ENCODE measurements at places on chromosomes 6 and 20.

DNA sequence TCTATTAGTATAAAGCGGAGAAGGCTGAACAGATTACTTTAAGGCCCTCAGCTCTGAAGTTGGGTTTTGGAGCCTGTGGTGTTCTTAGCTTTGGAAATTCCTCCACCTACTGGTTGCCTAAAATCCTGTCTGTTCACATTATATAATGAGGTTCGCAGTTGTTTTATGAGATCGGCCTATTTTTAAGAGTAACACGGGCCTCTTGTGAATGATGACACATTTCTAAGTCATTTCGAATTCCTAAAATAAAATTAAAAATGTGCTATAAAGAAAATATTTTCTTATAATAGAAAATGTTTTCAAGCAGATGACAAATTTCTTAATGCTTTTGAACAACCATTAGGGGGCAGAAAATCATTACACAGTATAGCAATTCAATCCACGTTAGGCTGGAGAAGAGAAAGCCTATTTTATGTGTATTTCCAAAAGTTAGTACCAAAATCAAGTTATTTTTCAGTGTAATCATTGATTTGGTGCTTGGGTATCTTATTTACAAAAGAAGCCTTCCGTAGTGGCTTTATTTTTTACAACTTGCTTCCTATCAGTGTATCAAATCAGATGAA is 15.8 kb upstream of the FAM8A1 start:
- DNase-seq: peak; percentile 88

GRCh38 chr6:165847407-165848085 is 184.5 kb upstream of the PDE10A start:
- DNase-seq: no peak

DNA sequence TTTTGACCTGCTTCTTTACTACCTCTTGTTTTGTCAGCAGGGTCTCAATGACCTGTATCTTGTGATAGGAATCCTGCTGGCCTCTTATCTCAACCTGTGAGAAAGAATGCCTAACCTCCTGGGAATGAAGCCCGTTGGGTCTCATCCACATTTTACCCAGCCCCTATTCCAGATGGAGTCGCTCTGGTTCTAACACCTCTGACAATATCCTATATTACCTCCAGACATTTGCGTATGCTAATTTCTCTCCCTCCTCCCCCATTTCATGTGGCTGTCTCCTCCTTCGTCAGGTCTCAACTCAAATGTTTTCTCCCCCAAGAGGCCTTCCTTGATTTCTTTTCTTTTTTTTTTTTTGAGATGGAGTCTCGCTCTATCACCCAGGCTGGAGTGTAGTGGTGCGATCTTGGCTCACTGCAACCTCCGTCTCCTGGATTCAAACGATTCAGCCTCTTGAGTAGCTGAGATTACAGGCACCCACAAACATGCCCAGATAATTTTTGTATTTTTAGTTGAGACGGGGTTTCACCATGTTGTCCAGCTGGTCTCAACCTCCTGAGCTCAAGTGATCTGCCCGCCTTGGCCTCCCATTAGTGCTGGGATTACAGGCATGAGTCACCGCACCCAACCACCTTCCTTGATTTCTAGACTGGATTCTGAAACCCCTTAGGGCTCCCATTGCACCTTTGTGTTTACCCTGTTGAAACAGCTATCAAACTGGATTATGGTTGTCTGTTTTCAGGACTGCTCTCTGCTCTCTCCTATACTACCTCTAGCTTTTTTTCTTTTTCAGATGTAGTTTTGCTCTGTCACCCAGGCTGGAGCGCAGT is 49.5 kb upstream of the B4GALT5 start:
- no peak for DNase-seq

DNA sequence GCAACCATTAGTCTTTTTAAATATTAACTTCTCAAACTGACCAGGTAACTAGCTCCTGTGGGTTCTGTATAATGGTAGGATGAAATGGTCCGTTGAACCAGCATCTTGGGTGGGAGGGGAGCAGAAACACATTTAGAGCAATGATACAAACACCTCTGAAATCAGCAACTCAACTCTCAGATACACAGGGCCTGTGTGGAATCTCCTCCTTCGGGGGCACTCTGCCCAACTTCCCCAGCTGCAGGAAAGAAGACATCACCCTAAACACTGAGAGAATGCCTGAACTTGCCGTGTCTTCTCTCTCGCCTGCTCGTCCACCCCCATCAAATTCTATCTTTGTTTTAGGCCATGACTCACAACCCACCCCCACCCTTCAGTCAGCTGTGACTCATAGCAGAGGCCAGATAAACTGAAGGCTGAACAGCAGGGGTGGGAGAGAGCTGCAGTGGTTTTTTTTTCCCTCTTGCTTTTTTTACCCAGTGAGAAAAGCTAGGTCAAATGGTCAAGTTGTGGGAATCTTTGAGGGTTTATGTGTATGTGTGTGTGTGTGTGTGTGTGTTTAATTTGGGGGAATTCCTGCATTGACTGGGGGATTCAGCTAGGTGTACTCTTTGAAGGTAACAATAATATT is 593.4 kb upstream of the JAG1 start:
- peak; percentile 98 for DNase-seq

DNA sequence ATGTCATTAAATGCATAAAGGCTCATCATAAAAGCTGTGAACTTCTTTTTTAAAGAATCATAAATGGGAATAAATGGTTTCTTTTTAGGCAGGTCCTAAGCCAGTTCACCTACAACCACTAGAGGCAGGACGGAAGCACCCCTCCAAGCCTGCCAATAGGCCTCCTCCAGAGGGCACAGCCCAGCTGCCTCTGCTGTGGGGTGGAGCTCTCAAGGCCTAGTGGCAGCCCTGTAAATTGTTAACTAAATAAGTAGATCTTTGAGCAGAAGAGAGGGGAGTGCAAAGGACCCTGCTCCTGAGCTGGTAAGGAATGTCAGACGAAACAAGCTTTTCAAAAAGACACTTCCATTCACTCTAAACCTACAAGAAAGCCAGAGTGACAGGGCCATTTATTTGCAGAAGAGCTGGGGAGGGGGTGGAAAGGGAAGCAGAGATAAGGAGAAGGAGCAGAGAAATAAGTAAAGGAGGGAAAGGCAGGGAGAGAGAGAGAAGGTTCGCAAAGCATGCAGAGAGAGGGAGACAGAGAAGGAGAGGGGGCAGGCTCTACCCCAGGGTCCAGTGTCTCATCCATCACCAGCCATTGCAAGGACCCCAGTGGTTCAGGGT is 18.0 kb upstream of the MAFB start:
- DNase-seq: no peak

- DNase-seq: no peak
Measured at GRCh38 chr6:111031151-111031550, 49.3 kb downstream of the RPF2 start.

DNA sequence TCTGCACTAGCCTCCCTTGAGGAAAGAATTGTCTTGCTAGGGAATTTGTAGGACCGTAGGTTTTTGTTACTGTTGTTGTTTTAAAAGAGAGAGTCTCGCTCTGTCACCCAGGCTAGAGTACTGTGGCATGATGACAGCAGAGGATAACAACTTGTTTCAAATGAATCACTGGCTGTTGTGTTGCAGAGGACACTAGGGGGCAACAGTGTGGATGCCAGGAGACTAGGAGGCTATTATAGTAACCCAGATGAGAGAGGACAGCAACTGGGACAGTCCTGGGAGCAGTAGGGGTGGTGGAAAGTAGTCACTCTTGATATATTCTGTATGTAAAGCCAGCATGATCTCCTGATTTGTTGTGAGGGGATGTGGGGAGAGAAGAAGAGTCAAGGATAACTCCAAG is 41.8 kb upstream of the LAMA4 start:
- peak; percentile 84 for DNase-seq

DNA sequence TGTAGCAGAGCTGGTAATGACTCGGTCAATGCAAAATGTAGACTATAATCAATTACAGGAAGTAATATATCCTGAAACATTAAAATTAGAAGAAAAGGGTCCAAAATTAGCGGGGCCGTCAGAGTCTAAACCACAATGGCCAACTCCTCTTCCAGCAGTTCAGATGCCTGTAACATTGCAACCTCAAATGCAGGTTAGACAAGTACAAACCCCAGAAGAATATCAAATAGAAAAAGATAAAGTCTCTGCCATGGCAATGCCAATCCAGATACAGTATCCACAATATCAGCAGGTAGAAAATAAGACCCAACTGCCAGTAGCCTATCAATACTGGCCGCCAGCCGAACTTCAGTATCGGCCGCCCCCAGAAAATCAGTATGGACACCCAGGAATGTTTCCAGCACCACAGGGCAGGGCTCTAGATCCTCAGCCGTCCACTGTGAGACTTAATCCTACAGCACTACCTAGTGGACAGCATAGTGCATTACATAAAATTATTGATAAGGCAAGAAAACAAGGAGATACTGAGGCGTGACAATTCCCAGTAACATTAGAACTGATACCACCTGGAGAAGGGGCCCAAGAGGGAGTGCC is 158.4 kb downstream of the GPX5 start:
- peak; percentile 59 for DNase-seq

DNA sequence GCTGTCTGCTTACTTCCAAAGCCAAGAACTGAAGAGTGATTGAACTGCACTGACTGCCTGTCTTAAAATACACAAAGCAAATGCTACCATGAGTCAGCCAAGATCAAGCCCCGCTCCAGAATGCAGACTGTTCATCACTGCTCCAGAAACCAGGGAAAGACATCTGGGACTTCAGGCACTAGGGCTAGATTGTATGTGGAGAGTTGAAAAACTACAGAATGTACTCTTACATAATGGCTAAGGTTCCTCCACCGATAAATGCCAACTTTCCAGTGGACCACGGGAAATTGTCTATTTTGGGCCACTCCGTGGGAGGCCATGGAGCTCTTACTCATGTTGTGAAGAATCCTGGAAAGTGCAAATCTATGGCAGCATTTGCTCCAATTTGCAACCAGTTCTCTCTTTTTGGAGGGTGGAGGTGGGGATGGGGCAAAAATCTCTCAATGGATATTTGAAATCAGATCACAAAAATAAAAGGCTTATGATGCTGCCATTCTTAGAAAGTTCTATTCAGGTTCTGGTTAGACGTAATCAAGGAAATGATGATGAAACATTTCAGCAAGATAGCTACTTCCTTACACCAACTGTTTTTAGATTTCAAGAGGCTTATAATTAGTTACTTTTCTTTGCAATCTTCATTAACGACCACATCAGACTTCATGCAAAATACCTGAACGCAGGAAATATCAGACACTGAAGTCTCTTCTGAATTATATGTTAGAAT is 11.8 kb upstream of the CAP2 start:
- DNase-seq: peak; percentile 89

Data from EH (cell line).